ENCODE measurements at places on chromosomes 4 and X.

DNA sequence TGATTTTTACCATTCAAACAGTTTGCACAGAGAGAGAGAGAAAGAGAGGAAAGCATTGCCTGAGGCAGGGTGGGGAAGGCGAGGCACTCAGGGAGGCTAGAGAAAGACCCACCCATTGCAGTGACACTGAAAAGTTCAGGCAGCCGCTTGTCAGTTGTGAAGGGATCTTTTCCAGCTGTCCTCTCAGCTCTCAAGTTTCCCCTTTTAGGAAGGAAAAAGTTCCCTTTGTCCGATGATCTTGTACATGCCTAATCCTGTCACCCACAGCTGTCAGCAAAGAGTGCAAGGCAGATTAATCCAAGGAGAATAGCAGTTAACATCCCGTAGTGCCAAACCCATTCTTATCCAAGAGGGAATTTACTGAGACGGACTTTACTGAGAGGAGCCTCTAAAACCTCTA lies 255.0 kb downstream of the MAGEB5 start:
- no peak for DNase-seq

- DNase-seq: no peak
These were observed 51.8 kb downstream of the STX18 start for GRCh38 chr4:4490041-4490440.

- DNase-seq: no peak
These were observed 185.7 kb upstream of the NRK start for GRCh38 chrX:105636667-105637066.

GRCh38 chrX:45747905-45748304 lies 547.2 kb upstream of the DIPK2B start:
- DNase-seq: no peak
